ENCODE measurements at places on chromosomes 5 and 9.
A peak's percentile ranks its signal among the peaks of the same experiment; 100 is the strongest.

GRCh38 chr5:9644630-9645029 is 14.5 kb upstream of the TAS2R1 start:
- DNase-seq: no peak

DNA sequence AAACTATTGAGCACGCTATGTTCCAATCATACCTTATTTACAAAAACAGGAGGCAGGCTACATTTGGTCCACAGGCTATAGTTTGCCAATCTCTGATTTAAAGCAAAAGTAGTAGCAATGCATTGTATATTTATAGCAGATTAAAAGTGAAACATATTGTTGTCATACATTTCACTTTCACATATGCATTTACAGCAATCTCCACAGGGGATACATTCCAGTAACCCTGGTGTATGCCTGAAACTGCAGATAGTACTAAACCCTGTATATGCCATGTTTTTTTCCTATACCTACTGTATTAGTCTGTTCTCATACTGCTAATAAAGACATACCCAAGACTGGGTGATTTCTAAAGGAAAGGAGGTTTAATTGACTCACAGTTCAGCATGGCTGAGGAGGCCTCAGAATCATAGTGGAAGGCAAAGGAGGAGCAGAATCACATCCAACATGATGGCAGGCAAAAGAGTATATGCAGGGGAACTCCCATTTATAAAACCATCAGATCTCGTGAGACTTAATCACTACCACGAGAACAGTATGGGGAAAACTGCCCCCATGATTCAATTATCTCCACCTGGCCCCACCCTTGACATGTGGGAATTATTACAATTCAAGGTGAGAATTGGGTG is 5.9 kb upstream of the CSF1R start:
- DNase-seq: no peak

DNA sequence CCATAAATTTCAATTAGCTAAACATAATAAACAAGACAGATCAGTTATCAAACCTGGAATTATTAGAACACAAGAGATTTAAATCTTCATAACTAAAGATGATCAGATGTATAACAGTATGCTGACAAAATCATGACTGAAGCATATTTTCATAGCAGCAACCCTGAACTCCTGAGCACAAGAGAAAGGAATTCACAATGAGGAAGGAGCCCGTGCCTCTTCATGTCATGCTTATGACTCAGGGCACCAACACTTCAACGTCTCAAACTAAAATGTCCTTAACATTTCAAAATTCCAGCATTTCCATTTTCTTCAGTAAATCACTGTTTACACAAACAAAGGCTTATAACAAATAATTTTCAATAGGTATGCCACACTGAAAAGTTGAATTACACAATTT is 6.7 kb downstream of the AP3B1 start:
- DNase-seq: no peak

DNA sequence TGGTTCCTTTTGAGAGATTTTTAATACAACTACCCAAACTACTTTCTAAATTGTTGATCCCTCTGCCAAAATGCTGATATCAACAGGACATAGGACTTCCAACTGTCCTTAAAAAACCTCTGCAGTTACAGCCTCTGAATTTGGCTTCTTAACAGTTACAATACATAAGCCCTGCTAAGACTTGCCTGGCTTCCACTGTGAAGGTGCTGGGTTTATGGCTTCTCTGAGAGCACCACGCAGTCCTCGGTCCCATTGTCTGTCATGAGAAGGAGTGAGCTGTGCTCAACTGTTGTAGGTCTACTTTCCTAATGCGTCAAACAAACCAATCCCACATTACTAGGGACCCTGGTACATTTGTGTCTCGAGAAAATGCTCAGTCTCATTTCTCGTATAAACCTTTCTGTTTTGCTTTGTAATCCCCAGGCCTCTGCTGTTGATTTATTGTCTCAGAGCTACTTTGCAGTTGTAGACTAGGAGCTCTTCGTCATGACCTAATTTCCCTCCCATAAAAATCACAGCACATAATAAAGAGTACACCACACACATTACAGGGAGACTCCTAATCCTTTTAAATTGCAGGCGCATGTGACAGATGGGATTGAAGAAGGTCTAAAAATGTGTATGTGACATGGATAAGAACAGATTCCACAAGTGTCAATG is 274.9 kb downstream of the NR3C1 start:
- no peak for DNase-seq

DNA sequence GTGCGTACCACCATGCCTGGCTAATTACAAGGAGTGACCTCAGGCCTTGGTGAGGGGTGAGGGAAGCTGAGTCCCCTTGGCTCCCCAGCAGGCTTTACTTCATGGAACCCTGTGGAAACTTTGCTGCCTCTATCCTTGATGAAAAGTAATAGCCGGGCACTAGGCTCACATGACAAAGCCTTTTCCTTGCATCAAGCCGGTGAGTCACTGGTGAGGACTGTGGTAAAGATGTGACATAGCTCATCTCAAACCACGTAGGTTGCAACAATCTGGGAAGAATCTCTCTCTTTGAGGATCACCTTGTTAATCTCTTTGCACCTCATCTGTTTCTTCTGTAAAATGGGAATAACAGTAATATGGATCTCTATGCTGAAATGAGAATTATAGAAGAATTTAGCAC is 116.3 kb upstream of the SLC25A48 start:
- DNase-seq: no peak

DNA sequence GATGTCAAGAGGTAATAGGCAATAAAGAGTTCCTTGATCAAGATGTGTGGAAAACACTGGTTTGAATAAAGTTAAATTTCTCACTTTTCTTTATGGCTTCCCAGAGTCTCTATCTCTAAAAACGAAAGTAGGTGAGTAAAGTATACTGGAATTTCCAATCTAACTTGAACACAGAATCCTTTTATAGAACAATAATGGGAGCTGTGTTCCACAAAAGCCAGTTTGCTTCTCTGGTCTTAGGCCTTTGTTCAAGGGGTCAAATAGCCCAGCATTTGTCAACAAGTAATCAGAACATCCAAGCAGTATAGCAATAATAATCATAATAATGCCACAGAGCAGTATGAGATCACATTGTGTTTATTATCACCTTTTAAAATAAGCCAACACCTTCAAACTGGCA is 20.2 kb downstream of the ATP10B start:
- no peak for DNase-seq

DNA sequence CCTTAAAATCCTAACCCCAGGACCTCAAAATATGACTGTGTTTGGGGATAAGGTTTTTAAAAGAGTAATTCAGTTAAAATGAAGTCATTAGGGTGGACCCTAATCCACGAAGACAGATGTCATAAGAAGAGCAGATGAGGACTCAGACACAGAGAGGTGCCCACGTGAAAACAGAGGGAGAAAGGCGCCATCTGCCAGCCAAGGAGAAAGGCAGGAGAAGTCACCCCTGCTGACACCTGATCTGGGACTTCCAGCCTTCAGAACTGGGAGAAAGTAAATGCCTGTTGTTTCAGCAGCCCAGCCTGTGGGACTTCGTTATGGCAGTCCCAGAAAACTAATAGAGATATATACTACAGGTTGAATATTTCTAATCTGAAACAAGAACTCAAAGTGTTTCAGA is 67.4 kb downstream of the ROR2 start:
- DNase-seq: no peak

- no peak for DNase-seq
Measured at GRCh38 chr5:59190746-59191145, 607.9 kb downstream of the RAB3C start.

DNA sequence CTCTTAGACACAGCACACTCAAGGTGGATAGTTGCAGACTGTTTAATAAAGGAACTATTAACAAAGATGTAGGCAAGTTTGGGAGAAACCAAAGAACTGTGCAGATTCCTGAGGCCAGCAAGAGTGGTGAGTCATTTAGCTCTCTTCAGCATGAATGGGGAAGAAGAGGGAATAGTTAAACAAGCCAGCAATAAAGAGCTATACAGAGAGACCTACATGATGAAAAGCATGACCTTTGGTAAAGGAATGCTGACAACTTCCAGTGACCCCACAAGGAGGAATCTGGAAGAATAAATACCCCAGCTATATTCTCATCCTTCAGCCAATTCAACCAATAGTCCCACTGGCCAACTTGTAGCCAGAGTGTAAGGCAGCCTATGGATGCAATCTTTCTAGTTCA is 706.0 kb upstream of the GRAMD2B start:
- no peak for DNase-seq

- DNase-seq: no peak
Measured at GRCh38 chr5:87008751-87009560, 258.7 kb upstream of the RASA1 start.

DNA sequence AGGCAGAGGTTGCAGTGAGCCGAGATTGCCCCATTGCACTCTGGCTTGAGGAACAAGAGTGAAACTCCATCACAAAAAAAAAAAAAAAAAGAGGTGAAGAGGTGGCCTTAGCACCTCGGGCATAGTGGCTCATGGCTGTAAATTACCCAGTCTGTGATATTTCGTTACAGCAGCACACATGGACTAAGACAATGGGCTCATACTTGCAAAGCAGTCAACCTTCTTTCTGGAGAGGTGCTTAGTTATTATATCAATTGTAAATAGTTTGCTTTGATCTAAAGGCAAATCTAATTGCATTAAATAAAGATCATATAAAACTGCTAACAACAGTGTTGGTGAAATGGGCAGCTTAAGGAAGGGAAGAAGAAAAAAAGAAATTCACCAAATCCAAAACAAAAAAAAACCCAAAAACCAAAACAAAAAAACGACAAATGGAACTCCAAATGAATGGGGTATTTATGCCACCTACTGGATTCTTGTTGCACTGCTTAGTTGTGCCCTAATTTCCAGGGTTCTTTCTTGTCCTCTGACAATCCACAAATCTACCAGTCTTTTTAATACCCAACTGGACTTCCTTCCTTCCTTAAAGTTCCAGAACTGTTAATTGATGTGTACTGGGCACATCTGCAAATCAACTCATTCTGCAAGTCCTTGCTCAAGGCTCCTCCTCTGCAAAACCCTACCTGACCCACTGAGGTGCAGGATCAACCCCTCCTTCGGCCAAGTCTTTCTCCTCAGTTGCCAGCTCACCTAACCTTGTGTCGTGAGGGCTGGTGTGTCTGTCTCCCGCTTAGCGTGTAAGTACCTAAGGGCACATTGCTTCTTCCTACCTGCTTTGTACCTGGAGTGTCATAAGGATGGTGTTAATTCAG is 35.0 kb upstream of the DMRT1 start:
- no peak for DNase-seq

DNA sequence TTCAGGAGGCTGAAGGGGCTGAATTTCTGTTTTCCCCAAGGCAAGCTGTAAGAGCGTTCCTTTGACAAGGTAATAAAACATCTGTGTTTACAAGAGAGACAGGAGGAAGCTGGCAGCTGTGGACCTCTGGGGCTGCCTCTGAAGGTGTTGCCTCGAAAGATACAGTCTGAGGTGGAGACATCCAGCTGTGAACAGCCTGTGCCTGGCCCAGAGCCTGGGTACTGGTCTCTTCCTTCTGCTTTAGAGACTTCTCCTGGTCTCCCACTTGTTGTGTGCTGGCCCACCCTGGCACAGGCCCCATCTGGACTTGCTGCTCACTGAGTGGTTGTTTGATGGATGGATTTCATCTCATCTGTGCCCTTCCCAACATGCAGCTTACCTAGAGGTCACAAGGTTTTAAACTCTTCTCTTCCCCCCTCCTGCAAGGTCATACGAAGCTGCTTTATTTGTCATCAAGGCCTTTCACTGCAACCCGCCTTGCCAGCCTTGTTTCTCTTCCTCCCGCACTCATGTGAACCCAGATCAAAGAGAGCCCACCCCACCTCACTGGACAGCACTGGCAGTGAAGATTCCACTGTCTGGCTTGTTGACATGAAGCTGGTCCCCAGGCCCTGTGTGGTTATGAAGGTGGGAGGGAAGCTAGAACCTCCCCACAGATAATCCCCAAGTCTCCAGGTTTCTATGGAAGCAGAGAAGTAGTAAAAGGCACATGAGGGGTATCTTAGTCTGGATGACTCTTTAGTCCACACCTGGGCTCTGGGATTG is 35.0 kb upstream of the ALDH1B1 start:
- DNase-seq: no peak

DNA sequence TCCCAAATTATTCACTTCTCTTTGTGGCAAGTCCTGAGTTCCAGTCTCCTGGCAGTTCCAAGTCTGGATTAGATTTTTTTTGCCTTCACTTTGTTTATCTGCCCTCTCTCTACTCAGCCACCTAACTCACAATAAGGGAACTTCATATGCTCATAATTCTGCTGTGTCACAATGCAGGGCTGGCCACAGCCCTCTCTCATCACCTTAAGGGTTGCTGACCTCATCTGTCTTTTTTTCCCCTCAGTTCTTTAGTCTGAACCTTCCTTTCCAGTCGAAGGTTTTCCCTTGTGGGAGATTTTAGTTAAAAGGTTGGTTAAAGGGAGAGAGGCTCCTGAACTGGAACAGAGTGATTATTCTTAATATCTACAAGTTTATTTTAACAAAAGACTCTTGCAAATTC is 4.1 kb downstream of the BAG1 start:
- DNase-seq: no peak

DNA sequence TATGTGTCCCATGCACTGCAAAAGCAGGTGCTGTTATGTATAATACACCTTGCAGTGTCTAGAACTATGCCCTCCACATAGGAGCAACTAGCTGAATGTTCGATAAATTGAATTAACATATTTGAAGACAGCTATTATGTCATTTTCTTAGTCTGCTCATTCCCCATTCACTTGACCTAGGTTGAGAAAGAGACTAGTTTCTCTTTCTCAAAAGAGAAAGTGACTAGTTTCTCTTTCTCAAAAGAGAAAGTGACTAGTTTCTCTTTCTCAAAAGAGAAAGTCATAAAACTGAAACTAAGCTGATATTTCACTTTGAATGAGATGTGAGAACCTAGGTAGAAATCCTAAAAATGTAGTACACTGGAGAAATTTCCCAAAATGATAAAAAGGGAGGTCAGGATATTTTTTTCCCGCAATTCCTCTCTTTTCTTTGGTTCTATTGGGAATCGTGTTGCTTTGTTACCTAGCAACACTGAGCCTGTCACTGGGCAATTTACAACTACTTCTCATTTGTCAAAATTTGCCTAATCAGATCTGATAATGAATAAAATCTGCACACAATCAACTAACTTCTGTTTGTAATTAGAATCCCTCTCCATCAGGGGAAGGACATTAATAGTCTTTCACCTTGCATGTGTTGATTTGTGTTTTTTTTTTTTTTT is 132.0 kb upstream of the GRIA1 start:
- DNase-seq: no peak

- no peak for DNase-seq
Measured at GRCh38 chr5:78649861-78650496, 1.4 kb upstream of the LHFPL2 start.

GRCh38 chr9:77271023-77271690 is 93.8 kb downstream of the VPS13A start:
- no peak for DNase-seq

- DNase-seq: no peak
Measured at GRCh38 chr9:71863631-71864030, 47.4 kb downstream of the ABHD17B start.

GRCh38 chr5:14263113-14263512 is 120.0 kb downstream of the TRIO start:
- no peak for DNase-seq

DNA sequence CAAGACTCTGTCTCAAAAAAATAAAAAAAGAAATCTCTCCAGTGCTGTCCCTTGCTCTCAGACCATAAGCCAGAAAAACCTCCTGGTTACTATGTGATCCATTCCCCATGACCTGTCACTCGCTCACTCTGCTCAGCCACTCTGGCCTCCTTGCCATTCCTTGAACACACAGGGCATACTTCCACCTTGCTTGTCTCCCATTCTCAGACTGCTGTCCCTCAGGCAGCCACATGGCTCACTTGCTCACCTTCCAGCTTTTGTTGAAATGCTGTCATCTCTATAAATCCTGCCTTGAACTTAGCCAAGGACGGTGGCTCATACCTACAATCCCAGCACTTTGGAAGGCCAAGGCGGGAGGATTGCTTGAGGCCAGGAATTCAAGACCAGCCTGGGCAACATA is 82.9 kb downstream of the UGCG start:
- DNase-seq: no peak

- DNase-seq: peak; percentile 14
Measured at GRCh38 chr9:134099123-134099761, 31.4 kb upstream of the BRD3 start.

Data from stimulated activated CD8-positive, alpha-beta memory T cell treated with anti-CD3 and anti-CD28 coated beads, Interleukin-4, amount 100 ng/mL, for 1 hour (primary cell).